ENCODE measurements at places on chromosomes 3 and 15.
A peak's percentile ranks its signal among the peaks of the same experiment; 100 is the strongest.

DNA sequence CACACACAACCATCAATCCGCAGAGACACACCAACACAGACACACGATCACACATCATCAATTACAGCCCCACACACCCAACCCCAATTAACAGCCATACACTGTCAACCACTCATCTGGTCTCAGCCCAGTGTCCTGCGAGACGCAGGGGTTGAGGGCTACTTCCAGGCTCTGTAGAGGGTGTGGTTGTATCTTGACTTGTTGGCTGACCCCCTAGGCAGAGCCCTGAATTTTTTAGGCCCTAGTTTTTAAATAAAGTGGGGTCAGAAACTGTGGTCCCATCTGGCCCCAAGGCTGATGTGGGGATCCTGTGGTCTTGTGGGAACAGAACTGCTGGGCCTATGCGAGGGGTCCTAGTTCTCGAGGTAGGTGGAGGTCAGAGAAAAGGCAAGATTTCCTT, 9.2 kb downstream of the VILL start:
- DNase-seq = no peak

DNA sequence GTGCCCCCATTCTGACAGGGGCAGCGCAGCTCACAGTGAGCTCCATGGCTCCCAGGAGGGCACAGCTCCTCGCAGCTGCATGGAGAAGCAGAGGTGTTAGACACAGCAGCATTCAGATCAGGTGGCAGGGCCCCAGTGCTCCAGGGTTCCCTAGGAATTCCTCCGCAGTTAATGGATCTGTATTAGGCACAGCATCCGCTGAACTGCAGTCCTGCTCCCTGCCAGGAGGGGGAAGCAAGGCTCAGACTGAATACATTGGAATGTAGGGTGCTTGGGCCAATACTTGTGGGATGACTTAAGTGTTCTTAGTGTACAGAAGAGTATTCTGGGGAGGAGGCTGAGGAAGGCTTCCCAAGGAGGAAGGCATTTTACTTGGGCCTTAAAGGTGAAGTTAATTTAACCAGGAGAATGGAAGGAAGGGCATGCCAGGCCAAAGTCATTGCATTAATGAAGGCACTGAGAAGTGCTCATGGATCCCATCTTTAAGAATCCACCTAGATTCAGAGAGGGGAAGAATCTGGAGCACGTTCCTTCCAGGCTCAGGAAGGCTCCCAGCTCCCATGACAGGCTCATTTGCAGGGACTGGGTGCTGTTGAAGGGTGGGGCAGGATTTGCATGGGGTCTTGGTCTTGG, 111.6 kb downstream of the RAB11A start:
- no peak for DNase-seq

DNA sequence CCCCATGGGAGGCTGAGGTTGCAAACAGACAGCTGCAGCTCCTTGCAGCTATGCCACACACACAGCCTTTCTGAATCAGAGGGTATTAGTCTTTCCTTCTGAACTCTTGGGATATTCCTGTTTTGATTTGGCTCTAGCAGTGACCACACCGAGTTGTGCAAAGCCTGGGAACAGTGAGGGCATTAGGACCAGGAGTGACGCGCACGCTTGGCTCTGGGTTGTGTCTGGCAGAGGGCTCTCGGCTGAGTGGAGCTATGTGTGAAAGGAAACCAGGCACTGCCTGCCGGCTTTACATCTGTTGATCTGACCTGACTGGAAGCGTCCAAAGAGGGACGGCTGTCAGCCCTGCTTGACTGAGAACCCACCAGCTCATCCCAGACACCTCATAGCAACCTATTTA, at the start of gene GALNT15:
Gene GALNT15 (plus strand): TSS at position 292 of the 400 bp plus-strand sequence. CDS start 472 bp downstream, outside the sequence.
- peak; percentile 92 for DNase-seq

DNA sequence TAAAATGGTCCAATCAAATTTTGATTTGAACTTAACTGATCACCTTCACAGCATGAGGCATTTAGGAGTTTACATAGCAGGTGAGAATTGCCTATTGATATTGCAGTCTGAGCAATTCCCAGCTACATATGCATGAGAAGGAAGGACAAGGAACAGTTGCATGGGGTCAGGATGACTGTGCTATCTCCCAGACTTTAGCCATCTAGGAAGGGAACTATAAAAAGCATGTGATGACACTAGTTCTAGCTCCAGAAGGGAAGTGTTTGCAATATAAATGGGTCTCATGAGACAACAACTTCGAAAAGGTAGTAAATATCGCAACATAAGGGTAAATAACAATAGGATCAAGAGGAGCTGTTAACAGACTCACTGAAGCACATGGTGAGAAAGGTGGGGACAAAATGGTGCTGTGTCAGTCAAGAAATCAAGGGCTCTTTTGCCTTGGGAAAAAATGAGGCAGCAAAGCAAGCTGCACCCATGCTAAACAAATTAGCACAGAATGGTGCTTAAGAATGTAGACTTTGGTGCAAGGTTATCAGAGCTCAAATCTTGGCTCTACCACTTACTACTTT, 90.4 kb upstream of the SLC2A2 start:
- no peak for DNase-seq

- no peak for DNase-seq
Observed at GRCh38 chr3:101940521-101941317, 91.4 kb downstream of the NFKBIZ start.

- DNase-seq = no peak
Observed at GRCh38 chr15:65286069-65286703, 497 bp downstream of the PARP16 start.

GRCh38 chr3:86537171-86537570, 453.8 kb downstream of the VGLL3 start:
- no peak for DNase-seq

GRCh38 chr15:45548753-45549520, 26.4 kb upstream of the SLC30A4 start:
- no peak for DNase-seq

DNA sequence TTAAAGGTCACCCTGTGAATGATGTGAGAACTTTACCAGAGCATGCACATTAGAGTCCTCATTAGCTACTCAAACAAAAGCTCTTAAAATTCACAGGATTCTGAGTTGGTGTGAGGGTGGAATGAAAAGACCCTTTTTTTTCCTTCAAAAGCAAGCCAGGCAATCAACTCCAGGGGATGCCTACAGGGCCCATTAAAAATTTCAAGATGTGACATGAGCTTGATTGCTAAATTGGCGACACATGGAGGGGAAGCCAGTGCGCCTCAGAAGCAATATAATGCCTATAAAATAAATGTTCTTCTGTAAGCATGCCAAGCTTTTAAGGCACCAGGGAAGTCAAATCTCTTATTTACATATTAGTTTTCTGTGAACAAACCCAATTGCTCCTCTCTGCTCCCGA, 328.8 kb upstream of the SUCLG2 start:
- DNase-seq = no peak

DNA sequence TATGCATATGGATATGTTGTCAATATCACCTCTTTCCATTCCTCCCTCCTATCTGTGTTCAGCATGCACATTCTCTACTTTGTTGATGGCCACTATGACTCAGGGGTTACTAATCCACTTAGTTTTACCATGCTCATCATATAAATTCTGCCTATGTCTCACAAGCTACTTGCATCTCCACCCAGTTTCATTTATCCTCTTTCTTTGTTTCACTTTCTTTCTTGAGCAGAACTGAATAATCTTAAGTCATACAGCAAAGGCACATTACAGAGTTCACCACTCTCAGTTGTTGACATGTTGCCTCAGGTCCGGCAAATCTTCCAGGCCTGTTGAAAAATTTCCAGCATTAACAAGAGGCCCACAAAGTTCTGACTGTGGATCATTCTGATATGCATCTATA, 71.5 kb downstream of the SSR3 start:
- DNase-seq = no peak

- no peak for DNase-seq
Observed at GRCh38 chr3:171268677-171269076, 191.5 kb downstream of the TNIK start.

GRCh38 chr3:45191424-45191823, 34.7 kb downstream of the TMEM158 start:
- DNase-seq = no peak

DNA sequence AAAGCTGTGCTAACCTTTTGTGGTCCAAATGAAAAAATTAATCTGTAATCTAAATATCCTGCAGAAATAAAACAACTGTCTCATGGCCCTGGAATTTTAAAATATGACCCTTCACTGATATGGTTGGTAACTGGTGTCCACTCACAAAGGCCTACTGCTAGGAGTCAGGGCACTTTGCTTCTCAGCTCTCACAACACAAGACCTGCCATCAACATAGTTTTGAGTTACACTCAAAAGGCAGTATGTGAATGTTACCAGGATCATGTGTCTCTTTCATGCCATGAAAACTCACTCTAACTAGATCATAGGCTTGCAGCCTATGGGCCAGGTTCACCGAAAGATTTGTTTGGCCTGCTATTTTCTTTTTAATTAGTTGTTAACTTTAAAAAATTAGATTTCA, 10.0 kb upstream of the MLF1 start:
- DNase-seq = no peak

DNA sequence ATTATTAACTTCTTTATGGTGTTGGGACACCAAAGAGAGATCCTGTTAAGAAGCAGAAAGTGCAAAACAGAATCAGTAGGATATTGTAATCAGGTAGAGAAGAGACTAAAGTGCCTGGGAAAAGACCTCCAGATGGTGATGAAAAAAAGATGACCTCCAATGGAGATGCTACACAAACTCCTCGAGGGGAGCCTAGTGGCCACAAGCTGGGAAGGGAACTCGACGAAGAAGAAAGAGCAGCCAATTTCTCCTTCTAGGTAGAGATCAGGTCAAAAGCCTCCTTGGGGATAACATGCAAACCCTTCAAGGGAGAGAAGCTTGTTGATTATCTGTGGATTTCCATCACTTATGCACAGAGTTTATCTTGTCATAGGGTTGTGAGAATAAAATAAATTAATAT, 647.6 kb downstream of the ROBO2 start:
- no peak for DNase-seq

GRCh38 chr15:49697121-49697520, 76.3 kb downstream of the DTWD1 start:
- DNase-seq = no peak

DNA sequence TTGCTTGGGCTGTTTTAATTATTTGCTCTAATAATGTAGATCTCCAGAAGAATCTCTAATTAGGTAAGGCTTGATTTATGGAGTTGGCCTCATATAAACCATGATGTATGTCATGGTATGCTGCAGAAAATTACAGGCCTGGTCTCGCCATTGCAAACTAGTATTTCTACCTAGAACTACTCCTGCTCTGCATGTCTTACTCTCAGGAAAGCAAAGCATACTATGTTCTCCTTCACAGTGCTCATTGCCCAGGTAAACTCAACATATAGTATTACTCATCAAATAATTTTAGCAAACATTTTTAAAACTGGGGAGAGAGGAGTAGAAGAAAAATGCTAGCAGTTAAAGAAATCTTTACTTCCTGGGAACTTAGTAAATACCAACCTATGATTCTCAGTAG, 90.7 kb downstream of the FILIP1L start:
- DNase-seq = no peak

- no peak for DNase-seq
Observed at GRCh38 chr3:152219216-152219615, 49.5 kb upstream of the MBNL1 start.

DNA sequence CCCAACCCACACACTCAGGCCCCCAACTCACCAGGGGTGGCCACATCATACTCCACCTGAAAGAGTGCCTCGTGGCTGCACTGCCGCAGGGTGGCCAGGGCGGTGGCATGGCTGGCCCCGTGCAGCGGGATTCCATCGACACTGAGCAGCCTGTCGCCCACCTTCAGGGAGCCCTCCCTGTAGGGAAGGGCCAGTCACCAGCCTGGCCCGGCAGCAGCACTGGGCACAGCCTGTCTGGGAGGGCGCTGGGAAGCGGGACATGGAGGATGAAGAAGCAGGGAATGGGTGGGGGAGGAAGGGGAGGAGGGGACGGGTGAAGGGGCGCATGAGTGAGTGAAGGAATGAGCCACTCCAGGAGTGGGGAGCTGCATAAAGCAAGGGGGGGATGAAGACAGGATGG, 18.5 kb downstream of the GRIP2 start:
- DNase-seq = no peak

DNA sequence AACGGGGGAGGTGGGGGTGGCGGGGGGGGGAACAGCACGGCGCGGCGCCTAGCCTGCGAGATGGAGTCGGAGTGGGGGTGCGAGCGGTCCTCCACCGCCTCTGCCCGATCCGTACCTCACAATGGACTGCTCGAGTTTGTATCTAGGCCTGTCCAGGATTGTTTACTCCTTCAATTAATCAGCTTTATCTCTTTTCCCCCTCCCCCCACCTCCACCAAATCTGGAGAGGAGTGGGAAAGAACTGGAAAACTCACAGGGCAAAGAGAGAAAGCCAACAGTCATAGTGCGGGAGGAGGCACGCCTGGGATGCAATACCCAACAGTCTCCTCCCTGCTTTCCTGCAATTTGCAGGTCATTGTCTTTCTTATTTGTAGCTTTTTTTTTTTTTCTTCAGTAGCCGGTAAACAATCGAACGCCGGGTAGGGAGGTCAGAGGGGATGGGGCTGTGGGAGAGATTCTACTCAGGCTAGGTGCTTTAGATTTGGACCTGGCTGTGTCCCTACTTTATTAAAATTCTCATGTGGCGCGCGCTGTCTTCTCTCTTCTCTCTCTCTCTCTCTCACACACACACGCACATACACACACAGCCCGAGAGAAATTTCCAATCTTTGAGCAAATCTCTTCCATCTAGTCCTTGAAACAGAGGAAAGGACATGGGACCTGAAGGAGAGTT, 6.9 kb upstream of the MEIS2 start:
- DNase-seq = no peak

GRCh38 chr3:115186351-115187148, 39.5 kb upstream of the ZBTB20 start:
- DNase-seq = no peak

DNA sequence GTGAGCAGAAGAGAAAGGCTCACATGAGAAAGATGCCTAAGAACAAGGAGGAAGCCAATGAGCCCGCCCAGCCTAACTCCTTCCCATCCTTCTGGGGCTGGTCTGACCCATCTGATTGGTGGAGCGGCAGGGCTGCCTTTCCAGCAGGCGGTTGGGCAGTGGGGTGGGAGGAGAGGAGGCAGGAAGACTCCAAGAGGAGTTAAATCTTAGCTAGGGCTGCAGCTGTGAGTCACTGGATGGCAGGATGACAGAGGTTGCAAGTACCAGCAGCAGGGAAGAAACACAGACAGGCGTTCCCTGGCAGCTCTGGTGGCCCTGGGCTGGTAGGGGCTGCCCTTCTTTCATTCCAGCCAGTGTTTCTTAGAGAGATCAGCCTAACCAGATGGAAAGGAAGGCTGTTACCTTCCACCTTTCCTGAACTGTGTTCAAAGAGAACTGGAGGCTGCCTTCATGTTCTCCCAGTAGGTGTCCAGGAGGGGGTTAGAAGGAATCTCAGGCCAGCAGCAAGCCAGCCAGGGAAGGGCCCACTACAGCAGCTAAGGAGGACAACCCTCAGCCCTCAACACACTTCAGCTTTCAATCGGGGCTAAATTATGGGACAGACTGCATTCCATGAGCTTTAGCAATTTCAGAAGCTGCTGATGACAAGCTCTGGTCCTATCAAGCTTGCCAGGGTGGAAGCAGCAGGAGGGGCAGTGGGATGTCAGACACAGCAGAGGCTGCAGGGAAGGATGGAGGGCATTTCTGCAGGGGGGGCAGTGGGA, 50.3 kb downstream of the CHSY1 start:
- DNase-seq = peak; percentile 50

GRCh38 chr3:44061961-44062360, 179.7 kb upstream of the TOPAZ1 start:
- no peak for DNase-seq

GRCh38 chr3:45775571-45776300, 20.6 kb downstream of the SLC6A20 start:
- DNase-seq = no peak

GRCh38 chr15:91469632-91470567, 369.8 kb downstream of the SV2B start:
- DNase-seq = no peak

Measured in nucleus accumbens (tissue), 56 donors.